ENCODE measurements at places on chromosomes 16 and 17. TPM values are rescaled to one million over a fixed set of nuclear protein-coding genes. Genes with fewer than 3 reads are reported as not detected.

Gene FOXJ1
- total RNA-seq: 0.28 TPM

GRCh38 chr17:5226940-5227878, 7.5 kb downstream of the SCIMP start:
- DNase-seq: no peak

- no peak for DNase-seq
Observed at GRCh38 chr17:57182621-57183020, 73.7 kb upstream of the MSI2 start.

Gene TLK2
- total RNA-seq: 54.6 TPM

GRCh38 chr17:2087597-2088211, 32.8 kb downstream of the HIC1 start:
- no peak for DNase-seq

- no peak for DNase-seq
Observed at GRCh38 chr17:81513372-81513752, 763 bp upstream of the ACTG1 start.

DNA sequence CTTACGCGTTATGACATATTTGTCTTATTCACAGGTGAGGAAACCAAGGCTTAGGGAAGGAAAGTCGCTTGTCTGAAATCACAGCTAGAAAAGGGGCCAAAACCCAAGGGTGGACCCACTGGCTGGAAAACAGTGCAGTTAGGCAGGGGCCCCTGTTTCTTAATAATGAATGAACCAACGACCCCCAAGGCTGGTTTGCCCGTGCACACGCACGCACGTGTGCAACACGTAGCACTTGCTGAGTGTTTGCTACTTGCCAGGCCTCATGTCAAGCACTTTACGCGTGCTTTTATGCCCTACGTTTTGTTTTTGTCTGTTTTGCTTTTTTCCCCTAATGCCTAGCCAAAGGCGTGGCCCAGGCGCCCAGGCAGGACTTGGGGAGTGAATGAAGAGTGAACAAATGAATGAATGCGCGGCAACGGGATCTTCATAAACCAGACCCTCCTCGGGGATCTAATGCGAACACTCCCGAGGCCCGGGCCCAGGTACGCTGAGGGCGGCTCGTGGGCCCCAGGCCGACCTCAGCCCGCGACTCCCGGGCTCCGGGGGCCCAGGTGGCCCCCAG, 571 bp upstream of the USP10 start:
- no peak for DNase-seq

GRCh38 chr17:61848896-61849295, 14.4 kb downstream of the BRIP1 start:
- no peak for DNase-seq
